Hypothalamus (tissue), 51 donors: ENCODE measurements at places on chromosomes 2 and 18.

GRCh38 chr2:233247744-233248143, 3.7 kb upstream of the ATG16L1 start:
- no peak for DNase-seq

GRCh38 chr2:21038403-21039073, 5.3 kb downstream of the APOB start:
- DNase-seq: no peak

DNA sequence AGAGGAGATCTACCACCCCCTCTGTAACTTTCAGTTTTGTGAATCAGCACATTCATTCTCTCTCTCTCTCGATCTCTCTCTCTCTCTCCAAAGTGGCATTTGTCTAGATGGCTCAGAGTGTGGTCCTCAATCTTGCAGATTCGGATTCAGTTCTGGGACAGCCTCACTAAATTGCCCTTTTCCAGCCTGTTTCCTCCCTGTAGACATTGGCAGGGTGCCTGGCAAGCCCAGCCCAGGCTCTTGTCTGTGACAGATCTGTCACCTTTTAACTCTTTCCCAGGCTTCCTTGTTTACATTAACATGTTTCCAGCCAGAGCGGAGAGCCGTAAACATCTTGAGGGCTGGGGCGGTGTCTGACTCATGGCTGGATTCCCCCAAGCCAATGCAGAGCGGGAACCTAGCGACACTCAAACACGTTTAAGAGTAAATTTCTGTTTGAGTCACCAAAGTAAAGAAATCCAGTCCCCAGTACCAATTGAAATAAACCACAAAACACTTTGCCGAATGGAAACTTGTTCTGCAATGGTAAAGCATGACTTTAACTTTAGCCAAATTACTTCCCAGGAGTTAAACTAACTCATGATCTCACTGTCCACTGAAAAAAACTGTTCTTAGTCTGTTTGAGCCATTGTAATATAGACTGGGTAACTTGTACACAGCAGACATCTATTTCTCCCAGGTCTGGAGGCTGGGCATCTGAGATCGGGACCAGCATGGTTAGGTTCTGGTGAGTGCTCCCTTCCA, 6.6 kb upstream of the CYP27C1 start:
- DNase-seq: no peak

GRCh38 chr2:106126705-106127281, 67.3 kb downstream of the UXS1 start:
- no peak for DNase-seq

DNA sequence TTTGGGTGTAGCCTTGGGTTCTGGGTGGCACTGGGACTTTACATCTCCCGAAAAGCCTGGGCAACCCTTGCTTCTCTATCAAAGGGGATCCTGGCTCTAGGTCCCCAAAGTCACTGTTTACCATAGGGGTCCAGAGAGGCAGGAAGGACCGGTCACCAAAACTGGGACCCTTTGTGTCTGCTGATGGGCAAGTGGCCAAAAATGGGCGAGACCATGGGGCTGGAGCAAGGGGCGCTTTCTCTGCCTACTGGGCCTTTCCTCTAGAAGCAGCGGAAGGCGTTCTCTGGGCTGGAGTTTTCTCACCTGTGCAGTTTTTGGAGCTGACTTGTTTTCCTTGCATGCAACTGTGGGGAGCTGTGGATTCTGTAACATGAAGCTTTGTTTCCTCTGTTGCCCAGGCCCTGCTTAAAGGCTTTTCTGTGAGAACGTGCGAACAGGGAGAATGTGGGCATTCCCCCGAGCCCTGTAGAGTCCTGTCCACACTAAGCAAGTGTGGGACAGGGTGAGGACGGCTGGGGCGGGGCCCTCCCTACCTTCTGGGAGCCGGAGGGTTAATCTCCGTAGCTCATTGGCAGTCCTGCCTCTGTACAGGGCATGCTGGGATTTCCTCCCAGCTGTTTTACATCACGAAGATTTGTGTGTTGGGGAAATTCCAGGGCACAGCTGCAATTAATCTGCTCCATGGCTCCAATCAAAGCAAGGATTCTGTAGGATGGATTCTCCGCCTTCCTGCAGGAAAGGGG, 50.2 kb downstream of the TGOLN2 start:
- no peak for DNase-seq

GRCh38 chr2:227864161-227864756, 7.2 kb upstream of the DAW1 start:
- DNase-seq: no peak

DNA sequence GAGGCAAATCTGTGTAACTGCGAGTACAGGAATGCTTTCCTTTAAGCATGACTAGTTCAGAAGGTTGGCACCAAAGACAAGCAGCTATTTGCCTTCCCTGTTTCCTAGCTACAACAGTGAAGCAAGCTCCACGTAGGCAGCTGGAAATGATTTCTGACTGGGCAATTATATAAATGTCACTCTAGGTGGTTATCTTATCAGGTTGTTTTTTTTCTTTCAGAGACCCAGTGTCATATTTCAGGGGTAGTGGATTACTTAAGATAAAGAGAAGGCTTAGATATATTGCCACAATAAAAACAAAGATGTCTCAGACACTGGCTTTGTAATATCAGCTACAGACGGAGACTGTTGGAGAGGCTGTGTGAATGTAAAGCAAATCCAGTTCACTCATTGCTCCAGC, 748.9 kb upstream of the NXPH2 start:
- DNase-seq: no peak

DNA sequence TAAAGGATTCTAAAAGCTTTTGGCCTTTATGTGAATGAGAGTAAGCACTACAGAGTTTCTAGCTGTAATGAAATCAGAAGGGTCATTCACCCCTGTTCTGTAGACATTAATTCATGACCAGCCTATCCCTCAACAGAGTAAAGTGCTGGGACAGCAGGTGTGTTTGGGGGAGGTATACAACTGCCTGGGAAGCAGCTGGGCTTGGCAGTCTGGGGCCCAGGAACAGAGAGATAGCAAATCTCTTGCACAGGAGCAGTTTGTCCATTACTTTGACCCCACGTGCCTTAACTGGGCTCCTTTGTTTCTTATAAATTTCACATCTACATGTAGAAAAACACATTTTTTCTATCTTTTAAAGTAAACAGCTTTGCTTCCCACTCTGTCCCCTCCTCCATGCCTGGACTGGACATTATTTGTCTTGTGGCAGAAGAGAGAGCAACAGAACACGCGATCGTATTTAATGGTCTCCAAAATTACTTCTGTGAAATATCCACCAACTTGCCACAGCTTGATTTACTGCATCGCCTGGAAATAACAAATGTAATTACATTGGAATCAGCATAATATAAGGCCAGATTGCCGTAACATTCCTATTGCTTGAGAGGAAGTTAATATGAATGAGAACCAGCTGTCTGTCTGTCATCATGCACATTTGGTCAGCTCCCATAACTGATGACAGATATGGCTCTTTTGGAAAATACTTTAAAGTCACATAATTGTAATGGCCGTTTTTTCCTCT, 263.8 kb downstream of the RBM43 start:
- DNase-seq: no peak

- no peak for DNase-seq
These were observed 29.2 kb downstream of the MTHFD2 start for GRCh38 chr2:74227646-74228045.

DNA sequence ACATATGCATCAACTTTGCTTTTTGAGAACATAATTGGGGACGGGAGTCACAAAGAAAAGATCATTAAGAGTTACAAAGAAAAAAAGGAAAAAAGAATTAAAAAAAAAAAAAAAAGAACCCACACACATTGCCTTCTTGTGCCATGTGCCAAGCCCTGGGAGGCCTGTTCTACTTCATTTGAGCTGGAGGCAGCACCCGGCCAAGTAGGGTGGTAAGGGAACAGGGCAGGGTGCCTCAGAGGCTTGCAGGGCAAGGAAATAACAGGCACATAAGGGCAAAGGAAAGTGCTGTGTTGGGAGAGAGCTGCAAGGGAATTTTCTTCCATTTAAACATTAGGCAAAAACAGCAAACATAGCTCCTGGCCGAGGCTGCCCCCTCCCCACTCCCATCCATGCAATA, 418.0 kb downstream of the TMEM182 start:
- peak; percentile 7 for DNase-seq

- no peak for DNase-seq
These were observed 201.2 kb downstream of the CTIF start for GRCh38 chr18:48740068-48740440.

GRCh38 chr2:173359231-173359630, 4.6 kb downstream of the CDCA7 start:
- DNase-seq: no peak

- no peak for DNase-seq
These were observed 69.8 kb upstream of the TANK start for GRCh38 chr2:161090411-161090810.

GRCh38 chr2:215635071-215635787, 199.4 kb upstream of the FN1 start:
- DNase-seq: no peak

- no peak for DNase-seq
These were observed 36.7 kb downstream of the RND3 start for GRCh38 chr2:150450765-150451164.

DNA sequence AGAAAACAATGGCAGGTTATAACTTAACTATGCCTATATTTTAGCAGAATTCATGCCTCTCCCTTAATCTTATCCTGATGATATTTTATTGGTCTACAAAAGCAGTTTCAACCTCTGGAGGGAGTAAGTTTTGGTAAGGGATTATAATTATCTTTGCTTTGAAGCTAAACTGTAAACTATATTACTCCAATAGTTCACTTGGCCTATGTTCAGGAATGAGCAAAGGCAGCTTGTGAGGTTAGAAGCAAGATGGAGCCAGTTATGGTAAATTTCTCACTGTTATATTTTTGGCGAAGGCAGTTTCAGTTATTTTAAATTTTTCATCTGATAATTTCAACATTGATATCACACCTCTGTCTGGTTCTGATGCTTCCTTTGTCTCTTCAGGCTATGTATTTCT, 192.5 kb upstream of the RGPD4 start:
- DNase-seq: no peak

- DNase-seq: no peak
These were observed 586.5 kb upstream of the NXPH2 start for GRCh38 chr2:139366681-139367080.

GRCh38 chr2:23436346-23437098, 51.5 kb downstream of the KLHL29 start:
- DNase-seq: no peak

- no peak for DNase-seq
These were observed 187.1 kb downstream of the SCG2 start for GRCh38 chr2:223415071-223415470.

- no peak for DNase-seq
These were observed 1067.4 kb upstream of the DDX18 start for GRCh38 chr2:116747103-116747502.

DNA sequence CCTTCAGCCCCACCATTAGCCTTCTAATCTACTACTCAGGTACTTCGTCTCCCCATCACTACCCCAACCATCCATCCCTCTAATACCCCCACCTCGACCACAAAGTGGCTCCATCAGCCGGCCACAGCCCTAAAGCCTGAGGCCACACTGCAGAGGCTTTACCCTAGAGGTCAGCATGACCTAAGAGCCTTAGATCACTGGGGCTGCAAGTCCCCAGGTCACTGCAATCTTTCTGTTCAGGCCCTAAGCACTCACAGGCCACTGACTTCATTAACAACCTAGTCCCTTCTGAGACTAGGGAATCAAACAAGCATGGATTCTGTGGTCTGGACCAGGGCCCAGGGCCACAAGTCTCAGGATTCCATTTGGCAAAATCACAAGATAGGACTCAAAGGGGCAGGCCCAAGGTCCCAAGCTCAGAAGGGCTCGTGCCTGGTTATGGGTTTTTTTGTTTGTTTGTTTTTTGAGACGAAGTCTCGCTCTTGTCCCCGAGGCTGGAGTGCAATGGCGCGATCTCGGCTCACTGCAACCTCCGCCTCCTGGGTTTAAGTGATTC, 37.0 kb upstream of the PKDCC start:
- DNase-seq: no peak

DNA sequence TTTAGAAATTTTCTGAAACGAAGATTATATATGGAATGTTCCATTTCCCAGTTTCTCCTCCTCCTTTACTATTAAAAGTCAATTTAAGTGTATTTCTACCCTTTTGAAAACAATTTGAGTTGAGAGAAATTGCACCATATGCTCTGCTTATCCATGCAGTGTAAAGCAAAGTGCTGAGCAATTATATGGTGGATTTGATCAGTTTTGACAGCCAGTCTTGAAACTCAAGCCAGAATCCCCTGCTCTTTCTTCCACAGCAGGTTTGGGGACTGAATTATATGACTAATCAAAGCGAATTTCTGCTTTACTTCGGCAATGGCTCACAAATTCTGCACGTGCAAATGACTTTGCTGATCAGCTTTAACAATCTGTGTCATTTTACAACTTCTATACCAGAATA, 1183.6 kb downstream of the LRP1B start:
- DNase-seq: no peak

DNA sequence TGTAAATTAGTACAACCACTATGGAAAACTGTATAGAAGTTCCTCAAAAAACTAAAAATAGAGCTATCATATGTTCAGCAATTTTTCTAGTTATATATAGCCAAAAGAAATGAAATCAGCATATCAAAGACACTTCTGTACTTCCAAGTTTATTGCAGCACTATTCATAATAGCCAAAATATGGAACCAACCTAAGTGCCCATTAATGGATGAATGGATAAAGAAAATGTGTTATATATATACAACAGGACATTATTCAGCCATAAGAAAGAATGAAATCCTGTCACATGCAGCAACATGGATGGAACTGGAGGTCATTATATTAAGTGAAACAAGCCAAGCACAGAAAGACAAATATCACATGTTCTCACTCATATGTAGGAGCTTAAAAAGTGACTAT, 112.6 kb downstream of the MDH1 start:
- no peak for DNase-seq

GRCh38 chr2:10448576-10449485, 704 bp upstream of the ODC1 start:
- DNase-seq: peak; percentile 97

DNA sequence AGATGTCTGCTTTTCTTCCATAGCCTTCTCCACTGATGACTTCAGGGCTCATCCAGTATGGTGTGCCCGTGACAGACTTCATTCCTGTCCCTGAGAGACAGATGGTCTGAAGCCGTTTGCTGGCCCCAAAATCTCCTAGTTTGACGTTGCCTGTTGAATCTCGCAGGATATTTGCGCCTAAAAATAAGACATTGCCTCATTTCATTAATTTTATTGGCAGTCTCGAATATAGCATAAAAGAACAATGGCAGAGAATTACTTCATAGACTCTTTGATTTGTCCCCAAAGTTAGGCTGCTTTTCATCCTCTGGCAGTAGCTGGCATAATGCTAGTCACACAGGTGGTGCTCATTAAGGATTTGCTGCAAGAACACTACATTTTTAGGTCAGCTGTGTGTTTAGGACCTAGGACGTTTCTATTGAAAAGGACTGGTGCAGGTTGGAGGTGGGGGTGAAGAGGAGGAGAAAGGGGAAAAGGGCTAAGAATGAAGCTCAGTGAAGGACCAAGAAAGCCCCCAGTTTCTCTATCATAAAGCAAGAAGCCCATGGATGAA, 14.7 kb upstream of the ERCC3 start:
- DNase-seq: no peak

DNA sequence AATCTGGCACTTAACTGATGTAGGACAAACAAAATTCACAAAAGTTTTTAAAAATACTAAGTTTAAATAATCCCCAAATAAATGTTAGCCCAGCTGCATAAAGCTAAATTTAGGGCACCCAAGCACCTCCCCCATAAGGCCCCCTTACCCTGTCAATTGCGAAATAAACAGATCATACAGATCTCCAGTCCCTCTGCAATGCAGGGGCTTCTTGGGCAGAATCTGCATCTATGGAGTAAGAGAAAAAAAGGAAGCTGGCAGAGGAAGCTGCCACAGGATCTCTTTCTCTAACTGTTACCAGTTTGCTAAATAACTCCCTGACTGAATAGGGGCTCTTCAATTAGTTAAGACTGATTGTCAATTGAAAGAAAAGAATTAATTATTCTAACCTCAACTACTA, 117.7 kb downstream of the MEMO1 start:
- no peak for DNase-seq

- no peak for DNase-seq
These were observed 451.3 kb upstream of the VWC2L start for GRCh38 chr2:213959589-213959988.
